SK-N-DZ (cell line): ENCODE measurements at places on chromosomes 3 and 15.

DNA sequence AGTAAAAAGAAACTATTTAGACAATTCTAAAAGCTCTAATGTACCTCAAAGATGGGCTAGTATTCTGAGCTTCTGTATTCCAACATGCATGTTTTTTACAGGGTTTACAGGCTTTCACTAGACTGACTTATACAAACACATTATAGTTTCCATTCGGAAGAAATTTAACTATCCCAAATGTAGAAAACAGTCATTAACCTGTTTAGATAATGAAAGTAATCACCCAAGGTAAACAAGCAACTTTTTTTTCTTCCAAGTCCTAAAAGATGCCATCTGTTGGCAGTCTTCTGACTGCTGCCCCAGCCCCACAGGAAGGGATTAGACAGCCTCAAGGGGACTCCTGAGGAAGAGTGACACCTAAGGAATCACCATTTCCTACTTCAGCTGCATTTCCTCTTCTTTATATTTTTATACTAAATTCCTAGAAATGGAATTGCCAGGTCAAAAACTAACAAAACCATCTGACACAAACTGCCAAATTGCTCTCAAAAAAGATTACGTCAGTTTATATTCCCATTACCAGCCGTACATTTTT, 25.5 kb downstream of the SIN3A start:
- no peak for DNase-seq

- DNase-seq = no peak
Observed at GRCh38 chr3:190086191-190086590, 34.5 kb downstream of the P3H2 start.

GRCh38 chr3:135456108-135456790, 509.3 kb upstream of the PPP2R3A start:
- DNase-seq = peak; percentile 85

DNA sequence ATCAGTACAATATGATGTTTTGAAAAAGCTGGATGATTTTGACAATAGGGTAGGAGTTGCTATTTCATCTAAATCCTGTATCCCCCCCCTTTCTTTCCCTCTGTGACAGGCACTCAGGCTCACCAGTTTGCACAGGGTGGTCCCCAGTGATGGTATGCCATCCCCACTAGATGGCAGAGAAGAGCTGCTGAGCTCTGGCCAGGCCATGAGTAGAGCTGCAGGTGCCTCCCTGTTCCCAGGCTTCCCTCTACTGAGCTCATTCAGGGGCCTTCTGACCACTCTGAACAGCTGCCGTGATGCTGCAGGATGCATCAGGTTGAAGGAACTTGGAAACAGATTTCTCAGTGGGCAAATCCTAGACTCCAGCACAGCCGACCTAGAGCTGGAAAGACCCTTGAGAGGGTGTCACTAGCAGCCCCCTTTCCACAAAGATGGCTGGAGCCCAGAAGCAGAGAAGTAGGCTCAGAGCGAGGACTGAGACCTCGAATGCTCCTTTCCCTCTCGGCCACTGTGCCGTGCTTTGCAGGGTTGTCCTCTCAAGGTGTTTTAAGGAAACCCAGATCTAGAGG, 45.1 kb downstream of the EFCAB12 start:
- peak; percentile 77 for DNase-seq

GRCh38 chr3:90035643-90036042, 928.2 kb downstream of the EPHA3 start:
- no peak for DNase-seq

GRCh38 chr3:194383276-194383940, 13.9 kb upstream of the LRRC15 start:
- no peak for DNase-seq

GRCh38 chr3:194421-194820, 2.1 kb upstream of the CHL1 start:
- no peak for DNase-seq

- no peak for DNase-seq
Observed at GRCh38 chr3:197023998-197024651, 5.5 kb downstream of the MELTF start.

DNA sequence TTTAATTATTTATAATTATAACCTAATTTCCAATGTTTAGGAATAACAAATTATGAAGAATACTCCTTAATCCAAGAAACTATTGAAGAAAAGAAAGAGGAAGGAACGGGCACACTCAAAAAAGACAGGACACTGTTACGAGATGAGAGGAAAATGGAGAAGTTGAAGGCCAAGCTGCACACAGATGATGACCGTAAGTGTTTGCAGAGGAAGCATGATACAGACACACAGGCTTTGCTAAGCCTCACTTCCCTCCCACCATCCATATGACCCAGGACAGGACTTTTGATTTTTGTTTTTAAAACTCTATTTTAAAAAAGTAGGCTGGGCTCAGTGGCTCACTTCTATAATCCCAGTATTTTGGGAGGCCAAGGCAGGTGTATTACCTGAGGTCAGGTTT, 389.4 kb upstream of the TPM1 start:
- DNase-seq = no peak

- DNase-seq = no peak
Observed at GRCh38 chr15:71111181-71111565, 4.1 kb upstream of the THSD4 start.

DNA sequence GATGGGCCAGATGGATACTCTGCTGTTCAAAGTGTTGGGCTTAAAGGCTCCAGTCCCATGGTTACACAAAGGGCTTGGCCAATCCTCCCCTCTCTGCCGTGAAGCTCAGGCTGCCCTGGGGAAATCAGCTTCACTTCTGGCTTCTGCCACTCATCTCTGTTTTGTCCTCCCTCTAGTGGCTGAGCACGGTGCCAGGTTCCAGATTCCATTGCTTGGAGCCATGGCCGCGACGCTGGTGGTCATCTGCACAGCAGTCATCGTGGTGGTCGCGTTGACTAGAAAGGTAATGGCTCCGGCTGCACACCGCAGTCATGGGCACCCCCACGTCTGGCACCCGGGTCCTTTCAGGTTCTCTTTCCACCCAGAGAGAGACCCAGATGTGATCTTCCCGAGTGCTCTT, 5.6 kb downstream of the TIGIT start:
- DNase-seq = peak; percentile 37

DNA sequence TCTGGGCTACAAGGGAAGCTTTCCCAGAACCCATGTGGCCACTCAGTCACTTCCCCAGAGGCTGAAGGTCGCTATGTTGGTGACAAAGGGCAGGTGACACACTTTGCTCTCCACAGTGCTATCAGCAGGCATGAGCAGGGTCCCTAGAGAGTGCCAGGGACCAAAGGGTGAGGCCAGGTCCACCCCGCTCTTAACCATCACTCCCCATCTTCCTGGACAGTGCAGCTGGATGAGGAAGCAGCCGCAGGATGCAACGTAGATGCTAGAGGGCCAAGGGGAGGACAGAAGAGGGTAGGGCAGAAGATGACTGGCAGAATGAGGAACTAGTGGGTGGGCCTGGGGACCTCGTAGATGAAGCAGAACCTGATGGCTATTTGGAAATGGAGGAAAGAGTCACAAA, 13.6 kb upstream of the LTF start:
- DNase-seq = no peak

- DNase-seq = no peak
Observed at GRCh38 chr15:91067036-91067435, 33.0 kb upstream of the SV2B start.

DNA sequence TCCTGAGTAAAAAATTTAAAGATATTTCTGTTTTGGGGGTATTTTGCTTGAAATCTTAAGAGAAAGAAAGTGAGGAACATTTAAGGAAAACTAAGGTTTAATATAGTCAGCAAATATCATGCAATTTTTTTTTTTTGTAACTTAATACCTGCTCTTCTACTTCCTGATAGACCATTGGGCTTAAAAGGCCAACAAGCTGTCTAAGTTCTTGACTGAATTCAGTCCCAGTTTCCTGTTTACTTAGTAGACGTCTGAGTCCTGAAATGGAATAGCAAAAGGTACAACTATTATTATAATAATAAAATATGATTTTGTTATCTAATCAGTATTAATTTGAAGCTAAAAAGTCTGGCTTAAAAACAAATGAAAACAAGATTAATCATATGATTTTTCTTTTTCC, 37.9 kb downstream of the IQCB1 start:
- DNase-seq = no peak

DNA sequence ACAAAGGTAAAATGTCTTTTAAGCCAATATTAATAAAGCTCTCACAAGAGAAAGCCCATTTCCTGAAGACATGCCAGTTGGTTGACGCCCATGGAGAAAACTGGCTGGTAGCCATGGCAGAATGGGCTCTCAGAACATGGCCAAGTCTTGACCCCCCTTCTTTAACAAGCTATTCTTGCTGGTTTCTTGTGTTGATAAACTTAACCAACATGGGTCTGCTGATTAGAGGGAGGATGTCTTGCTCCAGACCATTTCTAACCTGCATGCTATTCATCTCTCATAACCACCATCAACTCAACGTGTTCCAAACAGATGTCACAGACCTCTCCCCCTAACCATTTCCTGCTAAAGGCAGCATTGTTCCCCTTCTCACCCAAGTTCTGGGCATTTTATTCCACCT, 25.7 kb downstream of the NTRK3 start:
- no peak for DNase-seq

DNA sequence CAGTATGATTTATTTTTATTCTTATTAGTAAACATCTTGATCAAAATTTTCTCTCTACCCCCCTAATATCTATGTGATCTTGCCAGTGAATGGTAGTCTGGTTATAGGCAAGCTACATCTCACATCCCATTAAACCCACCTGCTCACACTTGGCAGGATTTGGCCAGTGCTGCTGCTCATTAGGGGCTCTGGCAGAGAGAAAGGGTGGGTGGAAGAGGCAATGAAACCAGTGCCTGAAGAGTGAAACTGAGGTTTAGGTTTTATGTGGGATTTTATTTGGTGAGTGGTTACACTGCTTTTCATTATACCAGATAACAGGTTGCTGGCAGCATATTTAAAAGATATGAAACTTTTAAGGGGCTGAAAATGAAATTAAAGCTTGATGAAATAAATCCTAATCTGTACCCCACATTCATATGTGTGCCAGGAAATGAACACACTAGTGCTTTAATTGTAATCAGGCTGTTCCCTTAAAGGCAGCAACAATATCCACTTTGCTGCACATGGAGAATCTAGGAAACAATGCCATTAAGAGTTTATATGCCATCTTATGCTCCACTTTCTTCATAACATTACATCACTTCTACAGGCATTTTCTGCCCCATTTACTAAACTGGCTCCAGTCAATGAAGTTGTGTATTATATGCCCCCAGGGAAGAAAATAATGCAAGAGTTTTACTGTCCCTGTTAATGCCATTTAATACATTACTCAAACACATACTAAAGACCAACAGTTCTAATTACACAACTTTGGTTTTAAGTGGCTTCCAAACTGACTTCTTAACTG, 688.7 kb downstream of the MECOM start:
- DNase-seq = no peak

- no peak for DNase-seq
Observed at GRCh38 chr3:149605902-149606301, 51.9 kb downstream of the WWTR1 start.

DNA sequence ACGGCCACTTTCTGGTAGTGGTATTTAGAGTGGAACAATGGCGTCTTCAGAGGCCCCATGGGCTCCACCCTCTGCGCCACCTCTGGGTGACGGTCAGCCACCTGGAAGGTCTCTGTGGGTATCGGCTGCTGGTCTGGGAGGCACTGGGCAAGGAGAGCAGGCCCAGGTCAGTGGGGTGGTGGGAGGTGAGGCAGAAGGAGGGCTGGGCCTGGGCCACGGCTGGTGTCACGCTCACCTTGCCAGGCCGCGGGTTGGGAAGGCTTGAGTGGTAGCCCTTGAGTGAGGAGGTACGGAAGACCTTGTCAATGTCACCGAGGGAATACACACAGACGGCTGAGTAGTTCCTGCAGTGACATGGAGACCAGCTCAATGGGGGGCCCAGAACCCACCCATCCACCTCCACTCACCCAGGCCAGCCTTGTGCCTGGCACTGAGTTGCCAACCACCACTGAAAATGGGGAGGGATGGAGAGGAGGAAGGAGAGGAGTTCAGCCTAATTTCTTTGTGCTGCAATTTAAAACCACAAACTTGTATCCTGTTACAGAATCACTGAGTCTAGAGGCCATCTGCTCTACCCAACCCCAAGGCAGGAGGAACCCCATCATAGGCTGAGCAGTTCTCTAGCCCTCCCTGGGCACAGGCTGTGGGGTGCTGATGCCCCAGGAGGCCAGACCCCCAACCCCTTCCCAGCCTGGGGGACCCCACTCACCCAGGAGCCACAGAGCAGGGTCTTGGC, 19.0 kb downstream of the SEMA7A start:
- no peak for DNase-seq

- peak; percentile 51 for DNase-seq
Observed at GRCh38 chr3:10142707-10143560, 1.4 kb downstream of the VHL start.

DNA sequence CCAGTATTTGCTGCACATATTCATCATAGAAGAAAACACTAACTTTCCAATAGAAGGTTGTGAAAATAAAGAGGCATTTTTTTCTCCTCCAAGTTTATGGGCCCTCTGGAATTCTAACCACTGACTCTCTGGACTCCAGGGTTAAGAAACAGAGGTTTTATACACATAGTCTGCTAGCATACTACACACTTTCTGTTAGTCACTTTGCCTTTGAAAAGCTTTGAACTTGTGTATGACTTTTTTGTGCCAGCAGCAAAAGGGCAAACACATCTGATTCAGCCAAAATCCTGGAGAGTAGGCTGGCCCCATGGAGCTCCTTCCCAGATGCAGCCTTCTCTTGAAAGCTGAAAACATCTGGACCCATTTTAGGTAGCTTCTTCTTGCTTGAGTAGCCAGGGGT, 6.2 kb downstream of the ZIC4 start:
- DNase-seq = no peak

GRCh38 chr3:120424976-120425570, 25.7 kb downstream of the FSTL1 start:
- DNase-seq = no peak

GRCh38 chr3:112980080-112980479, 5.2 kb upstream of the CD200R1 start:
- no peak for DNase-seq

DNA sequence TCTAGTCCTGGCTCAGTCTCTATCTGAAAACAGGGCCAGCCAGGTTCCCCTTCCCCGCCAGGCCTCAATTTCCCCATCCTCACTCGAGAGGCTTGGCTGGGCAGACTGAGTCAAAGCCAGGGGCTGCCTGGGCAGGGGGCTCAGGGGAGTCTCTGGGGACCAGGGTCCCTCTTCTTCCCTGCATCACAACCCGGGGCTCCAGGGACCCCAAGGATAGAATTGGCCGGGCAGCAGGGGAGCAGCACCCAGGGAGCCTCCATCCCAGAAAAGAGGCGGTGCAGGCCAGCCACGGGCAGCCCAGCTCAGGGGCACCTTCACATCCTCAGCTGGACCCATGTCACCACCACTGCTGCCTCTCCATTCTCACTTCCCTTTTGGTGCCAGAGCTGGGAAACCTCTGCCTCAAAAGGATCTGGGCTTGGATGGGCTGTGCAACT, 13.3 kb upstream of the PLXND1 start:
- DNase-seq = no peak

DNA sequence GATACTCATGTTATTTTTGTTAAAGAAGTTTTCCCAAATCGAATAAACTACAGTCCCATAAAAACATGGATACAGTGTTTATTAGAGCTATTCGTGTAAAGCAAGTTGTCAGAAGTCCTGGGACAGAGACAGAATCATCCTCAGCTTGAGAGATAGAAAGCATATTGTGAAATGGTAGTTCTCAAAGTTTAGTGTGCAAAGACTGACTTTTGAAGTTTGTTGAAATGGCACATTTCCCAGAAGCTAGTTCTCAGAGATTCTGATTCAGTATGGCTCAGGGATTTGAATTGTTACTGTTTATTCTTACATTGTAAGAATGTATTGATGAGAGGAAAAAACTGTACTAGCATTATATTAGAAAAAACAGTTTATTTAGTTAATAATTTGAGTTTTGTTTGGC, 22.1 kb downstream of the GABRR3 start:
- DNase-seq = no peak

- DNase-seq = no peak
Observed at GRCh38 chr3:141784531-141784930, 21.3 kb downstream of the GRK7 start.
